Ecto neural progenitor cell (in vitro differentiated cells): ENCODE measurements at places on chromosomes 13 and 19.

DNA sequence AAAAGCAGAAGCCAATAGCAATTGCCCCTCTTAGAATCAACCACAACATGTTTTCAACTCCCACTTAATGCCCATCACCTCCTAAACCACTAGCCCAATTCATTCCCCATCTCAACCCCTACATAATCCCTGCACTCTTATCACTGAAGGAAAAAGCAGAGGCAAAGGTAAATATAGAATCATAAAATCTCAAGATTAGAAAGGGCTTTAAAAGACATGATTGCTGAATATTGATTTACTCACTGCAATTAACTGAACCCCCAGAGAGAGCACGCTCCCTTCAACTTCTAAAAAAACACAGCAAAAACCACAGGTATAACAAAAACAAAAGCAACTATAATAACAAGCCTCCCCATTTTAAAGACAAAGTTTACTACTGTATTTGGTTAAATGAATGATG, 15.1 kb upstream of the POU4F1 start:
- DNase-seq: no peak

DNA sequence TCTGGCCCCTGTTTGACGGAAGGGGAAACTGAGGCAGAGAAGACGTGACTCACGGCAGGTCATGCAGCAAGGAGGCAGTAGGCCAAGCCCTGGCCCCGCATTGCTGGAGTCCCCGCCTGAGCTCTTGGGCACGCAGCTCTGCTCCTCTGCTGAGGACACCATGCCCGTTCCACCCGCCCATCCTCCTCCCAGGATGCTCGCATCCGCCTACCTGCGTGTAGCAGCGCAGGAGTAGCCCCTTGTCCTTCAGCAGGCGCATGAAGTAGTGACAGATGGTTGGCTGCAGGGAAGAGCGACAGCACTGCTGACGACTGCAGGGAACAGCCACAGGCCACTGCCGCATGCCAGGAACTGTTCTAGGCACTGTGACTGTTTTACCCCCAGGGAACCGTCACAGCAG, 10.5 kb downstream of the SIRT2 start:
- no peak for DNase-seq

DNA sequence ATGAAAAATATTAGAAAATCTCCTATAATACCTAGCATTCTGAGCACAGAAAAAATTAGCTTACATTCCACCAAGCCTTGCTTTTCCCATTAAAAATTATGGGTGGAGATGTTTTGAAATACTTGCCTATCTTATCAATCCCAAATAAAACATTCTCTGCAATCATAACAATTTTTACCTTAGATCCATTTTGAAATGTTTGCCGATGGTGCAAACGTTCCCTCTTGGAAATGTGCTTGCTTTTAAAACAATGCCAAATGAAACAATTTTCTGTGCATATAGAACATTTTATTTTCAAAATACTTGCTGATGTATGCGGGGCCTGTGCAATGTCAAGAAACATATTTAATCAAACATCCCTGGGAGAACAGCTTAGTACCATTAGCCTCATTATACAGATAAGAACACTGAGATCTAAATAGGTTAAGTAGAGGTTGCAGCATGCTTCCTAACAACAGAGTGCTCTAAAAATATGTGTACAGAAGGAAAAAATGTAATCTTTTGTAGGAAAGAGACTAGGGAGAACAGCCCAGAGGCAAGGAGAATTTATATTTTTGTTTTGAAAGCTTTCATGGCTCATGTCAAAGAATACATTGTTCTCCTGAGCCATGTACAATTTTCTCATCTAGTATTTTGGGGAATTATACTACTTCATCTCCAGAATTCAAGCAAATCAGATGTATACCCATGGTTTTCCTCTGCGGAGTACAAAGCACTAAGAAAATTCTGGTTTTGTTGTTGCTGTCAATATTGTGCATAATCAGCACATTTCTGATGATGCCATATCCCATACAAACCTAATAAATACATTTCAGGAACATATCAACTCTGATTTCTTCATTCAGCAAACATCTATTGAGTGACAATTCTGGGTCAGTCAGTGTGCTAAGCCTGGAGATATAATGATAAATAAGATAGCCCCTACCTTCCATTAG, 25.9 kb upstream of the FNDC3A start:
- DNase-seq: no peak

GRCh38 chr19:2046046-2046907, 4.8 kb downstream of the MKNK2 start:
- no peak for DNase-seq

DNA sequence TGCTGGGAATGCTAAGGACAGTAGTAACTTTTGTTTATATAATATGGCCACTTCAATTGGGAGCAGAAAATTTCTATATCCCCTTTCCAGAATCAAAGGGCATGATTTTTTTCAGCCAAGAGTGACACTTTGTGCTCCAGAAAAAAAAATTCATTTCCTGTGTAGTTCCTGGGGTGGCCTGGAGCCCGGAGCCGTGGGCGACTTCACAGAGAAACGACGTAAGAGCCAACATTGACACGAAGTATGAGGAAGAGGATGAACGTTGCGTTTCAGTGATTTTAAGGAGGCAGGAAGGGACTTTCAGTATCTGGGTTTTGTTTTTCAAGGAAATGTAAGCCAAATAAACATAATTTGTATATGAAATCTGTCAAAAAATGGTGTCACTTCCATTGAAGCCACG, 187.6 kb downstream of the STK24 start:
- DNase-seq: no peak

DNA sequence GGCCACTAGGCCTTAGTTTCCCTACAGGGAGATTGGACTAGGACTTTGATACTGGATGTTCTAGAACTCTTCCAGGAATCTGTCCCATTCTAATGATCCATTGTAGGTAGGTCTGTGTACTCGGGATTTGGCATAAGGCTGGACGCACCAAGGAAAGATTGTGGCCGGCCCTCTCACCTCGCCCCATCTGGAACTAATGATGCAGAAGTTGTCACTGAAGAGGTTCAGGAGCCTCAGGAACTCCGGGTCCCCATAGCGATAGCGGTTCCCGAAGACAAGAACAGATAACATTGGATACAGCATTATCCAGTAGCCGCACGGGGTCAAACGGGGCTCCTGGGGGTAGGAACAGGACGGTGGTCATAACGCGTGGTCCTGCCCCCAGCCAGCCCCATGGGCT, 11.2 kb downstream of the EGLN2 start:
- DNase-seq: no peak

DNA sequence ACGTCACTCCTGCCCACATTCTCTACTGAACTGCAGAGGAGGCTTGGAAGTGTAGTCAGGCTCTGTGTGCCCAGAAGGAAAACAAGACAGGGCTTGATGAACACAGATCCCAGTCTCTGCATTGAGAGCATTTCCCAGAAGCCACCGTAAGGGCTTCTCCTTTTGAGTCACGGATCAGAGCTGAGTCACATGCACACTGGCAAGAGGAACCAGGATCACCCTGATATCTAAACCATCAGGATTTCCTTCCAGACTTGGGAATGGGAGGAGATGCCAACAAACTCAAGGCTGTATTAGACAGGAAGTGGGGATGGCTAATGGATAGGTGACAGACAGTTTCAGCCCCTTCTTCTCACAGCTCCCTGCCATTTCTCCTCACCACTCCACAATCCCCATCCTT, 17.7 kb upstream of the FBXO17 start:
- no peak for DNase-seq

DNA sequence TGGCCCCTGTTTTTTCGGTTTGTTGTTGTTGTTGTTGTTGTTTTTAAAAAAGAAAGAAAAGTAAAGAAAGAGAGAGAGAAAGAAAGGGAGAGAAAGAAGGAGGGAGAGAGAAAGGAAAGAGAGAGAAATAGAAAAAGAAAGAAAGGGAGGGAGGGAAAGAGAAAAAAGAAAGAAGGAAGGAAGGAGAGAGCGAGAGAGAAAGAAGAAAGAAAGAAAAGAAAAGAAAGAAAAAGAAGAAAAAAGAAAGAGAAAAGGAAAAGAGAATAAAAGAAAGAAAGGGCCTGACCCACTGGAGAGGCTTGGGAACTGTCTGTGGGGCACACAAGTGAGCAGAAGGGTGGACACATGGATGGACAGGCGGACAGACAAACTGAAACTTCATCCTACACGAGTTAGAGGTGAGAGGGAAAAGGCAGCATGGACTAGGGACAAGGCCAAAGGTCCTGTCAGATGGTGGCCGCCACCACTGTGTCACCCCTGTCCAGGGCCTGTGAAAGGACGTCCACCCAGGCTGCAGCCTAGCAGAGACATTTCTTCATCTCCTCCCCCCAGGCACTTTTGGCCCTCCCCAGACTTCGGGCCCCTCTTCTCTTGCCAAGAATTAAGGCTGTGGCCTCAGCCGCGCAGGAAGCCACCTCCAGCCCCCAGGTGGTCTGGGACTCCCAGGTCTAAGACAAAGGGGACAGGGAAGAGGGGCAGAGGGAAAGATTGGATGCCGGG, 9.1 kb upstream of the BCAM start:
- DNase-seq: no peak

DNA sequence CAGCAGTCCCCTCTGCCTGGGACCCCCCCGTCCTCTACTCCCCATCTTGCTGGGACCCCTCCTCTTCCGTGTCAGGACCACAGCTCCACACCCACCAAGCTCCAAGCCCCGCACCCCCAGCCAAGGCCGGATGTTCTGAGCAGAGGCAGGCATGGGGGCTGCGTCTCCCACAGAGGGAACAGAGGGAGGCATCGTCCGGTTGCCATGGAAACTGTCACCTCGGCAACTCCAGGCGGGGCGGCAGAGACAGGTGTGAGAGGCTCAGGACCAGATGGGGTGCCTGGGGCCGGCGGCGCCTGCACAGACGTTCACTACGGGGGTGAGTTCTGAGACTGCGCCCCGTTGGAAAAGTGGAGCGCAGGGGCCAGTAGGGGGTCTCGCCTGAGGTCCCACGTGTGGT, 5.4 kb downstream of the RNU6-9 start:
- no peak for DNase-seq

GRCh38 chr13:40402931-40403431, 263.5 kb downstream of the FOXO1 start:
- DNase-seq: no peak

- no peak for DNase-seq
Measured at GRCh38 chr19:5627395-5627904, 4.6 kb downstream of the SAFB start.

- DNase-seq: no peak
Measured at GRCh38 chr19:14166999-14167575, 30.7 kb upstream of the ASF1B start.

DNA sequence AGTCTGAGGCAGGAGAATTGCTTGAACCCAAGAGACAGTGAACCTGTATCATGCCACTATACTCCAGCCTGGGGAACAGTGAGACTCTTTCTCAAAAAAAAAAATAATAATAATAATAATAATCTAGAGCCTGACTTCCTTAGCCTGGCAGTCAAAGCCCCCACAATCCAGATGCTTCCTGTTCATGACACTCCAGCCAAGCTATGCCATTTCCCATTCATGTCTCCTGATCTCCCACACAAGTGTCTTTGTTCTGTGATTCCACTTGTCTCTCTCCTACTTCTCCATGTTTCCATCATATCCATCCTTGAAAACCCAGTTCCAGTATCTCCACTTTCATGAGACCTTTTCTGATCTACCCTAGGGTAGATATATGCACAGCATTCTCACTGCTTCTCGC, 150.7 kb downstream of the FOXO1 start:
- DNase-seq: no peak
